ENCODE measurements at places on chromosomes 12 and 14.

- DNase-seq = peak; percentile 40
Measured at GRCh38 chr12:24505366-24506015, 443.4 kb downstream of the BCAT1 start.

GRCh38 chr12:120856980-120857379 lies 47.2 kb downstream of the SPPL3 start:
- no peak for DNase-seq

DNA sequence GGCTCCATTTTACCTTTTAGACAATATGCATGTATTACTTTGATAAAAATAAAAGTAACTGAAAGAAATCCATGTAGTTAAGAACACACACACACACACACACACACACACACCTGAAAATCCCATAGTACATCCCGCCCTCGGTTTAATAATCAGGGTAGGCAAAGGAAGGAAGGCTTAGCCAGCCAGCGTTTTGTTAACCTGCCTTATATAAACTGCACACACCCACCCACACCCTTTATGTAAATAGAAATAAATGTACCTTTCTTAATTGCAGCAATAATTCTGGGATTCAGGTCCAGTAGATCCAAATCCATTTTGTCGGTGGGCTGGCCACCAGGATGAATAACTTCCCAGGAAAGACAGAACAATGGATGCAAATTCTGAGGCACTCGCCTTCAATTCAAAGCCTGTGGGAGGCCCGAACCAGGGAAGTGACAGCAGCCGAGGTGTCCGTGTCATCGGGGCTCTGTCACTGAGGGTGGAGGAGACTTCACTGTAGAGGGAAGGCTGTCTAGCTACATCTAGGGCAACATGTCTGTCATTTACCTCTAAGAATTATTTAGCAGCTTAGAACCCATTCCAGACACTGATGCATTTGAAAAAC lies 4.4 kb downstream of the XRCC3 start:
- DNase-seq = no peak

DNA sequence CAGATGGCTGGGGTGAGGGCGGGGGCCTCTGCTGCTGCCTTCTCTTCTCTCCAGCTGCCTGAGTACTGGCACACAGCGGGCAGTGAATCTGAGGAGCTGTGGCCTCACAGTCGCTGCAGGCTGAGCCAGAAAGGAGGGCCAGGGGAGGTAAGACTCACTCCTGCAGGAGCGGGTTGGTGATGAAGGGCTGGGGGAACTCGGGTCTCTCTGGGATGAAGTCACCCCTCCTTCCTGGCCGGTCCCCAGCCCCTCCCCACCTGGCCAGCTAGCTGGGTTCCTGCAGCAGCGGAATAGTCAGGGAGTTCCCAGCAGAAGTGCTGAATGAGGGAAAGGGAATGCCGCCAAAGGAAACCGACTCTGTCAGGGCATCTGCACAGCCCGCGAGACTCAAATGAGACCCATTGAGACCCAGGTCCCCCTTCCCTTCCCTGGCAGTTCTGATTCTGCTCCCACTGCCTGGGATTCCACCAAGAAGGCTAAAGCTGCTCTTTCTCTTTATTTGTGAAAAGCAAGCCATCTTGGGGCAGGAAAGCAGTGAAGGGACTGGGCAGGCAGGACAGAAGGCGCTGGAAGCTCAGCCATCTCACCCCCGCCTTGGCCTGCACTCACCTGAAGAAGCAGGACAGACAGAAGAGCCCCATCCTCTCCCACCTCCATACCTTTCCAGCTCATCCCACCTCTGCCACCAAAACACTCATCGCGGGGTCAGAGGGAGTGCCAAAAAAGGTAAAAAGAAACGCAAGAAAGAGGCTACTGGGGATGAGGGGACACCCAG lies 5.3 kb downstream of the NGB start:
- no peak for DNase-seq

DNA sequence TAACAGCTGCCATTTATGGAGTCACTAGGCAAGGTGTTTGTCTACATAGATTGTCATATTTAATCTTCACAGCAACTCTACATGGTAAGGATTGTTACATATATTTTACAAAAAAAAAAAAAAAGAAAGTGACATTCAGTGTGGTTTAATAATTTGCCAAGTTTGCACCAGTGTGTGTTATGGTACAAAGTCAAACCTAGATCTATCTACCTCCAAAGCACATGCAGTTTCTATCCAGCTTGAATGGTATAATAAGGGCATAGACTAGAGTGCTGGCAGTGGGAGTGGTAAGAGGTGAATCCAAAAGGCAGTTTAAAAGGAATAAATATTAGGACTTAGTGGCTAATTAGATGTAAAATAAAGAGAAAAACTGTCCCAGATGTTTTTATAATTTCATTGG lies 66.2 kb upstream of the PCNX4 start:
- no peak for DNase-seq

DNA sequence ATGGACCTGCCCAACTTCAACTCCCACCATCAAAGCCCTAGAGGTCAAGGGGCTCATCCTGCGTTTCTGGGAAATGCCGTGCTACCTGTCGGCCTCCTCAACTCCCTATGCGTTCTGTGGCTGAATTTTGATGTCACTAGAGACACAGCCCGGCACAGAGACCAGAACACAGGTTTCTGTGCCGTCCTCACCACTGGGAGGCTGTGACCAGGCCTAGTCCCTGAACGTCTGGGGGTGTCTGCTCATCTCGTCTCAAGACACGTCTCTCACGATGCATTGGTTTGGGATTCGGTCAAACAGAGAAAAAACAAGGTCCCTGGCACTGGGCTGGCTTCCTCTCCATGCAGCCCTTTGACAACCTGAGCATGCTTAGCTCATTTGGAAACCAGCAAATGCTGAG lies 33.5 kb downstream of the SLC15A4 start:
- DNase-seq = no peak

DNA sequence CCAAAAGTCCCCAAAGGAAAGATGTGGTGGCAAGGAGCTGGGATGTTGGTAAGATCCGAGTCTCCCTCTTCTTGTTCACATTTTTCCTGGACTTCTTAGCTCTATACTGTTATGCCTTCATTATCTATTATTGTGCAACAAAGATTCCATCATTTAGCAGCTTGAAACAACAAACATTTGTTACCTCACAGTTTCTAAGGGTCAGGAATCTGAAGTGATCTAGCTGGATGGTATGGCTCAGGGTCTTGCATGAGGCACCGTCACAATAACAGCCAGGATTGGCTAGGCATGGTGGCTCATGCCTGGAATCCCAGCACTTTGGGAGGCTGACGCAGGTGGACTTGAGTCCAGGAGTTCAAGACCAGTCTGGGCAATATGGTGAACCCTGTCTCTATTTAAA lies 51.1 kb upstream of the KRAS start:
- DNase-seq = no peak

DNA sequence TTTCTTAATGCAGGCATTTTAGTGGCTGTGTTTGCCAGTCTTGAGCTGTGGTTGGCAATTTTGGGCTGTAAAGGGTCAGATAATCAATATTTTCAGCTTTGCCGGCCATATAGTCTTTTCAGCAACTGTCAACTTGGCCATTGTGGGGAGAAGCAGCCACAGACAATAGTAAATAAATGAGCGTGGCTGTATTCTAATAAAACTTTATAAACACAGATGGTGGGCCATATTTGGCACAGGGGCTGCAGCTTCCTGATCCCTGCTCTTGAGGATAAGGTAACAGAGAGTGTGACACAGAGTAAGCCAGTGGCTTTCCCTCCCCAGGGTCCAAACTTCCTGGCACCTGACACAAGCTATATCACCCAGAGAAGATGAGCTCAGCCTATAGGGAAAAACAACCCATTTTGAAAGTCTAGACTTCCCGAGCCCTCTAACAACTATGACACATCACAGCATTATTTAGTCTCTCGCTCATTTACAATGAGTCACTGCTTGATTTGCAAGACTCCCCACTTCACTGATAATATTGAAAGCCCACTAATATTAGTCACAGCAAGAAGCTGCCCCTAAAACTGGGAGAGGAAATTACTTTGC lies 163.1 kb upstream of the TMPO start:
- peak; percentile 92 for DNase-seq

DNA sequence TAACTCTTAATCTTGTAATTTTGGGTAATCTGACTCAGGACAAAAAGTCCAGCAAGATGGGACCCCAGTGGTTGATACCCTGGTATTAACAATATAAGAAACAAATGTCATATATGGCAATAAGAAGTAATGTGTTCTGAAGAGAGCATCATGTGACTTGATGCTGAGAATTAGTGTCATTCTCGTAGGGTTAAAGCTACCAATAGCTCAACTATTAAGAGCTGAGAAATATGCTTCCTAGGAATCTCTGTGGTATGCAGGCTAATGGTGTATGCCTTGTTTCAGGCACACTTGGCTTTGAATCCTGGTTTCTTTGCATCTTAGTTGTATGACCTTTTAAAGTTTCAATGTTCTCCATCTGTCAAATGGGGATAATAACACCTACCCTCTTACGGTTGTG lies 9.1 kb downstream of the MYRFL start:
- DNase-seq = peak; percentile 83

DNA sequence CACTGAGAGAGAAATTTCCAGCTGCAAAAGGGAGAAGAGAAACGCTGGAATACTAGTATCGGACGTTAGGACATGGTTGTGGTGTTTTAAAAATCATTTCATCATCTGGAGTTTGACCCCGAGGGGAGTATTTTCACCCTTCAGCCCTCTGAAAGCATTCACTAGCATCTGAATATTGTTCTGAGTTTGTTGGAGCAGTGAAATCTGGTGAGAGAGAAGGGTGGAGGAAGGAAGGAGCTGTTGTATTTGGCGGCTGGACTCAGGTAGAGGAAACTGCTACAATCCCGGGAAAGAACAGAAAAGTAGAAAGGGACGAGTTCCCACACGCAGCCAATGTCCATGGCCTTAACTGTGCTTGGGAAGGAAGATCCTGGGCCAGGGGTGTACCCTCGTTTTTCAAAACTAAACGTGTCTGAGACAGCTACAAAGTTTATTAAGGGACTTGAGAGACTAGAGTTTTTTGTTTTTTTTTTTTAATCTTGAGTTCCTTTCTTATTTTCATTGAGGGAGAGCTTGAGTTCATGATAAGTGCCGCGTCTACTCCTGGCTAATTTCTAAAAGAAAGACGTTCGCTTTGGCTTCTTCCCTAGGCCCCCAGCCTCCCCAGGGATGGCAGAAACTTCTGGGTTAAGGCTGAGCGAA lies 896 bp upstream of the CDKN1B start:
- DNase-seq = peak; percentile 36

GRCh38 chr14:65731933-65732506 lies 319.5 kb downstream of the FUT8 start:
- DNase-seq = peak; percentile 1

- no peak for DNase-seq
Measured at GRCh38 chr14:92754966-92755365, 6.5 kb upstream of the LGMN start.

GRCh38 chr12:124667506-124668326 lies 100.3 kb upstream of the NCOR2 start:
- DNase-seq = no peak

DNA sequence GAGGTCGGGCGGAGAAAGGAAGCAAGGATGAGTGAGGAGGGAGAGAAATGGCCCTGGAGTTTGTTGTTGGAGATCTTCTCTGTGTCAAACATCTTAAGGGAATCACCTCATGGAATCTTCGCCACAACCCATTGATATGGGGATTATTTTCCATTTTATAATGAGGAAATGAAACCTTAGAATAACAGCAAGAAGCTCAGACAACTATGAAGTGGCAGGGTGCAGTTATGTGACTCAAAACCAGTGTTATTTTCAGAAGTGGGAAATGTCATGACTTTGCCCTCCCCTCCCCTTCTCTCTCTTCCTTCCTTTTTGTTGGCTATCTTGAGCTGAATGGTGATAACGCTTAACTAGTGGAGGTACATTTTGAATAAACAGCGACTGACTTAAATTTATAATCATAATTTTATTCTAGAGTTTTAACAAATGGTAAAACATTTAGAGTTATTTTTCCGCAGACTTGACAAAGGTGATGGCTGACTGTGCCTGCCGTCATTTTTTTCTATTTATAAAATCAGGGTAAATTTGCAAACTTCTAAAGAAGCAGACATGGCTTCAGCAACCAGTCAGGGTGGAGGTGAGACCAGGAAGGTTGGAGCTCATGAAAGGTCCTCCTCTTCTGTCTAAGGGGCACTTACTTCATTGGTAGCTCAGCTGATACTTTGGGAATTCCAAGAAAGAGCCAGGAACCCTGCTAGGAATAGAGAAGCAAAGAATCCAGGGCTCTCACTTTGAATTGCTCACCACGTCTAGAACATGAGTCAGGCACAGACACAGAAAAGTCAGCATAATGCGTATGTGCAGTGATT lies 232.4 kb downstream of the RGS6 start:
- DNase-seq = no peak

DNA sequence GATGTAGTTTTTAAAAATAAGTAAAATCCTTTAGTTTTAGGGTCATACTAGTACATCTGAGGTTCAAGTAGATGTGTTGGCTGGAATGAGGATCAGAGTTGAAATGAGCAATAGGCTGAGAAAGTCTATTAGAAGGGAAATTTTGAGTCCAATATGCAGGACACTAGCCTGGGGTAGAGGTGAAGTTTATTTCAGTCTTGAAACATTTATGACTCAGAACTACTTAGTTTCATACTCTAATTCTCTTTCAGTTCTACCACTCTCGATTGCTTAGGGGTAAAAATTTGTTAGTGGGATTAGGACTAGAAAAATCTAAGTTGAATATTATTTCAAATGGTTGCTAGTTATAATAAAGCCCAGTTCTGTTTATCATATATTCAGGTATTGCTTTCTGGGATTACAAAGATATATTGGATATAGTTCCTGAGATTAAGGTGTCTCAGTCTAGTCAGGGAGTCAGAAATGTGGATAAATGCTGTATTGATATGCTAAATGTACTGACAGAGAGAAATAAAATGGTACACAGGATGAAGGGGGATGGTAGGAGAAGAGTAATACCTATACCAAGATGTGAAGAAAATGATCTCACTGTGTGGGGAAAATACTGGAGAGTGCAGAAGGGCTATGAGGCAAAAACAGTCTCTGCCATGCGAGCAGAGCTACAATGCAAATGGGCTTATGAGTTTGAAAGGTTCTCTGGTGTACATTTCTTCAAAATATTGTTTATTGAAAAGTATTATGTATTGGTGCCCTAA lies 395.8 kb upstream of the FBXO33 start:
- peak; percentile 11 for DNase-seq

DNA sequence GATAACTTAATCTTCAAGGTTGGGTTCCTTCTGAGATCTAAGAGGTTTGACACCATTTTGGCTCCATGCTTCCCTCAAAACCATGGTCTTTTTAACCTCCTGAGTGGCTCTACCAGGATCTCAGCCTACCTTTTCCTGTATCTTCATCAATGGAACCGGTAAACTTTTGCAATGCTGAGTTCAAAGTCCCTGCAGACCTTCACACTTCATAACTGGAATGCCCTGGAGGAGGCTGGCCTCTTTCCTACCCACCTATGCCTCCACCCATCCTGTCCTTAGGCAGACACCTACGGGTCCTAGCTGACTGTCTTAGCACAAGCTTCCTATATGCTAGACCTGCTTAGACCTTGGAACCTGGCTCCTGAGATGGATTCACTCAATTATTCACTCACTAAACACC lies 89.5 kb upstream of the EEA1 start:
- no peak for DNase-seq

DNA sequence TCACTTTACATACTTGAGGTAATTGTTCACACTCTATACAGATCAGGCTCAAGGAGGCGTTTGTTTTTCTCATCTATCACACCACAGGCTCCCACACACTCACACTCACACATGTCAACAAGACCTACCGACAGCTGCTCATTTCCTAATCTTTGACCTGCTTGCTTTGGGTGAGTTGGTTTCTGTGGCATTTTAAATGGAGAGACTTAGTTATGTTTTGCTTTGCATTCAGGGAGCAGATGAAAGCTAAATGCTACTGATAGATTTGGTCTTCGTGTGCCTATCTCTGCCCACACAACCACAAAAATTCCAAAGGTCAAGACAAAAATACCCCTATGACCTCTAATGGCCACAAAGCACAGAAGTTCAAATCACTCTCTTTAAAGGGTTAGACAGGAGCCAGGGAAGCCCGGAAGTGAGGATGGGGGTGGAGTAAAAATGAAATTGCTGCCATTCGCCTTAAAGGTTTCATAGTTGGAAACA lies 203.5 kb upstream of the G2E3 start:
- peak; percentile 18 for DNase-seq
